ENCODE measurements at places on chromosomes 2 and 18.

- DNase-seq: no peak
Measured at GRCh38 chr2:56102098-56102497, 81.7 kb upstream of the CCDC85A start.

DNA sequence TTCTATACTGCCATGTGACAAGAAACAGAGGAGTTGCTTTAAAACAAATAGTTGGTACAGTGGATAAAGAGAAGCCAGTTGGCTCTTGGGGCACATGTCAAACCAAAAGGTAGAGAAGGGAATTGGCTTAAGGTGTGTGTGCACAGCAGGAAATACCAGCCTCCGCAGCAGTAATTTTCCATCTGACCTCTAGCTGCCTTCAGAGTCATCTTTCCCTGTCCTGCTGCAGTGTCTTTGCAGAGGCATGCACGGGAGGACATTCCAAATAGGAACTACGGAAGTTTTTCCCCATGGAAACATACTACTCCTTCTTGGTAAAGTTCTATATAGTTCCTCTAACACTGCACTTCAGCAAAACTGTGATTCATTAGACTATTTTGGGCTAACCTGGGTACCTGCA is 99.5 kb downstream of the RAB3GAP1 start:
- DNase-seq: no peak

GRCh38 chr2:129062146-129062912 is 743.7 kb upstream of the HS6ST1 start:
- no peak for DNase-seq

DNA sequence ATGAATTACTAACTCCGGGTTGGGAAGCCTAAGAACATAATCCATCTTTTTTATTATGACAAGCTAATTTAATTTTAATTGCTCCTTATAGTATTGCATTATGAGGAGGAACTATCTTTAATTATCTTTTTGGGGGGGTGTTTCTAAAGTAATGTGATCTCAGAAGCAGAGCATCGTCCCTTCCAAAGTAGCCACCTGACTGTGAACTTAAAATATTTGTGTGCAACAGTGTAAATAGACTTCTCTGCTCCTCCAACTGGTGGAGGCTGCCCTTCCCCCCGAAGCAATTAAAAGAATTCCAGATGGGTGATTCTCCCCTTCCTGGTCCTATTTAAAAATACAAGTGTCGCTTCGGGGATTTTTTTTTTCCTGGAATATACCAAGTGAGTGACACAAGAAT is 55.7 kb downstream of the TCF7L1 start:
- DNase-seq: no peak

DNA sequence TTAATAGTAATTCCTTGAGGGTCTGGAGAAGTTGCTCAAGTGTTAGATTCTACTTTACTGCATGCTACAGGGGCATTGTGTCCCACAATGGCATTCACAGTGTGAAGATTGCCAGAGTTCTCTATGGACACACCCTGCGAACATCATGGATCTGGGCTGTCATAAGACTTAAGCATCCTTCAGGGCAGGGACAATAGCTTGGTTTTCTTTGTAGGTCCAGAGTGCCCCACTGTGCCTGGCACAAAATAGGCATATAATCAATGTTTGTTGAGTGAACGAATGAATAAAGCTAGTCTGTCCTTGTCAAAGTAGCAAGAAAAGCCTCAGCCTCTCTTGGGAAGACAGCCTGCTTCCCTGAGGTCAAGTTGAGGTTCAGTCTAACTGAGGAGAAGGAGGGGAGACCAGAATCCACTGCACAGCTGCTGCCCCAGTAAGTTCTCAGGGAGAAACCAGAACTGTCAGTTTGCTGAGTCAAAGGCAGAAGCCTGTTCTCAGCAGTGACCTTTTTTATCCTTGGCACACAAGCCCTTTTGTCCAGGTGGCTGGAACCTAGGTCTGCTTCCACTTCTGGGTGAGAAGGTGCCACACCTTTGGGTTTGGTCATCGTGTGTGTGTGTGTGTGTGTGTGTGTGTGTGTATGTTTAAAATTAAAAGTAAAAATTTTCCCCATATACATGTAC is 15.0 kb downstream of the INPP4A start:
- DNase-seq: no peak

DNA sequence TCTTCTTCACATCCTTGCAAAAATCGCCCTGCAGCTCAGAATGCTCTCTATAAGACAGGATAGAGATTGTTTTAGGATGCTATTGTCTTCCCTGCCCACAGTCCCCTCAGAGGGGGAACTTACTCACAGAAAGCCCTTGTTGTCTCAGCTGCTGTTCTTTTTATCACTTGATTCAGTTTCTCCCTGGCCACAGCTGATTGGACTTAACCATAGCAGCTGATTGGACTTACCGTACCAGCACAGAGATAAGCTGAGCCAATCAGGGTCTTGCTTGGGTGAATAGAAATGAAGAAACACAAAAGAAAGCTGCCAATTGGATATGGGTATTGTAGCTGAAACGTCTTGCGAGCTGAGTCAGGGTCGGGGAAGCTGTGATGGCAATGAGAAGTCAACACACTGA is 194.2 kb upstream of the MEX3C start:
- no peak for DNase-seq

DNA sequence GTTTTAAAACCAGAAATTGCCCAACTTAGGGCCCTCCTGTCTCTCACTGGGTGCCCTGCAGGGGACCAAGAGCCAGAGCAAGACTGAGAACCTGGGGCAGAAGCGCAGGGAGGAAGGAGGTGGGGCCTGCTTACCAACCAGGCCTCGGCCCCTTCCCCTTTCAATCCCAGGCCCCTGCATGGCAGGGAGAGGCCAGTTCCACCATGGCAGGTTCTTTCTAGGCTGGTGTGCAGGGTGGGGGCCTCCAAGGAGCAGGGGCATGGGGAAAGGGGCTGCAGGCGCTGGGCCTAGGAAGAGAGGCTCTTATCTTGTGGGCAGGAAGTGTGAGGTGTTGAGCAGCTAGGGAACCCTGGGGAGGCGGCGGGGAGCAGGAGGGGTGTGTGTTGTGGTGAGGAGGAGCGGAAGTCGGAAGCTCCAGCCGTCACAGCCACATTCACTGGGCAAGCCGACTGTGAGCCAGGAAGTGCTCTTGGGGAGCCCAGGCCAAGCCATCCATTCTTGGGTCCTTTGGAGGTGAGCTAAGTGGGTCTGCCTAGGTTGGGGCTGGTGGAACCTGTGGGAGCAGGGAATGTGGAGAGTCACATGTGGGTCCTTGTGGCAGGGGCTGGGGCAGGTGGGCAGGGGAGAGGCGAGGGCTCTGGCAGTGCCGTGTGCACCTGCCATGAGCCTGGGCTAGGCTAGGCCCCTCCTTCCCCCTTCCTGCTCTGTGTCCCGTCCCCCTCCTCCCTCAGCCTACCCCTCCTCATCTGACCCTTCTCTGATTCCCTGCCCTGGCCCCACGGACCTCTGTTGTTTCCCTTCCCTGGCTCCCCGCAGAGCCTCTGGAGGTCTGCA is at the start of gene PSD4:
Gene PSD4, plus strand, starts transcription at position 430 of the 834 bp plus-strand sequence. CDS start 8,486 bp downstream, outside the sequence.
- DNase-seq: peak; percentile 78

DNA sequence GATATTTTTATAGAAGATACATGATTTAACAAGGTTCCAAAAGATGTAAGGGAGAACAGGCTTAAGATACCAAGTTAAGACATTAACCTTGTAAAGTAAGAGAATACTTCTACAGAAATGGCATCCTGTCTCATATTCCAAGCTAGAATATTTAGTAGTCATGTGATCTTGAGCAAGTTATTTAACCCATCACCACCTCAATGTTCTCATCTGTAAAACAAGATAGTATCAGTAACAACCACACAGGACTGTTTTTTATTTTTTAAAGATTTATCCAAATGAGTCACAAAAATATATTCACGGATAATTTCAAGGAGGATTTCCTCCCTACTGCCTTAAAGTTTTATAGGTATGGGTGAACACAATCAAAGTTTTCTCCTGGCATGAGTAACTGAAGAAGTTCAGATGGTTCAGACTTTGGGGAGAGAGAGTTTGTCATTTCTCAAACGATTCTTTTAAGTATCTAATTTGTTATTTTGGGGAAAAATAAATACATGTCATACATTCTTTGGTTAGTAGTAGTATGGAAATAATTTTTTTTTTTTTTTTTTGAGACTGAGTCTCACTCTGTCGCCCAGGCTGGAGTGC is 25.9 kb downstream of the ROCK1 start:
- no peak for DNase-seq

GRCh38 chr2:99431587-99432275 is 58.1 kb downstream of the REV1 start:
- DNase-seq: no peak

- peak; percentile 57 for DNase-seq
Measured at GRCh38 chr2:162123806-162124758, 28.0 kb downstream of the GCG start.

DNA sequence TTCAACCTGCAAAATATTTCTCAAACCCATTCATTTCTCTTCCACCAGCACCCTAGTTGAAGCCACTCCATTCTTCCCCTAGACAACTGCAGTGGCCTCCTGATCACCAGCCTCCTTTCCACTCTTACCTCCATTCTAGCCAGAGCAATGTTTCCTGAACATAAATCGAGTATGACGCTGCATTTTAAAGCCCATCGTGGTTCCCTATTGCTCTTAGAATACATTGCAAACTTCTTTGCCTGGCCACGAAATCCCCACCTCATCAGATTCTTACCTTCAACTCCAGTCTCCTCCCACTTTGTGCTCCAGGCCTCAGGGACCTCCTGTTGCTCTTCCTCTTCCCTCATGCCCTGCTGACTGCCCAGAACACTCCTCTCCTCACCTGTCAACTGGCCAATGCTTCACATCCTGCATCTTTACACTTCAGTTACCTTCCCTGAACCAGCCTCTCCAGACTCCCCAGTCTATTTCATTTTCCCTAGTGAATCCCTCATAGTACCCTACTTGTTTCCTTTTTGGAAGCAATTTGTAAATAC is 176.5 kb upstream of the CTAGE1 start:
- DNase-seq: no peak

- DNase-seq: no peak
Measured at GRCh38 chr2:19000776-19001175, 357.6 kb downstream of the OSR1 start.

DNA sequence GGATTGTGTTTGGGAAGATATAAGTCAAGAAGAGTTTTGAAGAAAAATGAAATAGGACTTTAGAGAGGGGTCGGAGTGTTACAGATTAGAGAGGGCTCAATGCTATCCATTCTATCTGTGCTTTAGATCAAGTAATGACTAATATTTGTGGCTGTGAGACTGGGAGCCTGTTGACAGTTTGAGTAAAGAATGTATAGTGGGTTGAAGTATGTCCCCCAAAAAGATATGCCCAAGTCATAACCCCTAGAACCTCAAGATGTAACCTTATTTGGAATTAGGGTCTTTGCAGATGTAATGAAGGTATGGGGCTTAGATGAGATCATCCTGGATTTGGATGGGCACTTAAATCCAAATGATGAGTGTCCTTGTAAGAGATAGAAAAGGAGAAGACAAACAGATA is 55.3 kb upstream of the SERPINE2 start:
- no peak for DNase-seq

DNA sequence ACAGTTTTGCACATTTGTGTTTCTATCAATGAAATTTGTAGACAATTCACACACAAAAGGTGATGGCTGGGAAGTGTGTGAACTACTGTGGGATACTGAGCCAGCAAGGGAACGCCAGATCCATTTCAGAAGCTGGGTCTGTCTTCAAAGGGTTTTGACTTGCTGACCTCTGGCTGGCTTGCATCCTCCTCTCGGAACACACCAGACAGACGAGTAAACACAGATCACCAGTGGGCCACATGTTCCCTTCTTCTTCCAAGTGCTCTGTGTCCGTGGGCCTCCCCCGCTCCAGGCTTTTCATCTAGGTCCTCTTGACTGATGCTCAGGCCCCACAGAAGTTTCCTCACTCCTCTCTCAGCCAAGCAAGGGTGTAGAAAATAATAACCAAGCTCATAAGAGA is 122.2 kb upstream of the OSR1 start:
- no peak for DNase-seq

DNA sequence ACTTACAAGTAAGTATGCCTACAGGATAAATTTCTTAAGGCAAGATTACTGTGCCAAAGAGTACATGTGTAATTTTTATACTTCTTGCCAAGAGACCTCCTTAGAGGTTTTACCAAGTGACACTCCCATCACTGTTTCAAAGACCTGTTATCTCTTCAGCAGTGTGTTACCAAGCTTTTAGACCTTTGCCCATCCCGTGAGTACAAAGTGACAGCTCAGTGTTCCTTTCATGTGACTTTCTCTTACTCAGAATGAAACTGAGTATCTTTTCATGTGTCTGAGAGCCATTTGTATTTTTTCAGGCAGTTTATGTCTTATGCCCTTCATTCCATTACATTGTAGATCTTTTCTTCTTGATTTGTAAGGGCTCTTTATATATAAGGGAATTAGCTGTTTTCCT is 287.5 kb upstream of the SALL3 start:
- DNase-seq: no peak

DNA sequence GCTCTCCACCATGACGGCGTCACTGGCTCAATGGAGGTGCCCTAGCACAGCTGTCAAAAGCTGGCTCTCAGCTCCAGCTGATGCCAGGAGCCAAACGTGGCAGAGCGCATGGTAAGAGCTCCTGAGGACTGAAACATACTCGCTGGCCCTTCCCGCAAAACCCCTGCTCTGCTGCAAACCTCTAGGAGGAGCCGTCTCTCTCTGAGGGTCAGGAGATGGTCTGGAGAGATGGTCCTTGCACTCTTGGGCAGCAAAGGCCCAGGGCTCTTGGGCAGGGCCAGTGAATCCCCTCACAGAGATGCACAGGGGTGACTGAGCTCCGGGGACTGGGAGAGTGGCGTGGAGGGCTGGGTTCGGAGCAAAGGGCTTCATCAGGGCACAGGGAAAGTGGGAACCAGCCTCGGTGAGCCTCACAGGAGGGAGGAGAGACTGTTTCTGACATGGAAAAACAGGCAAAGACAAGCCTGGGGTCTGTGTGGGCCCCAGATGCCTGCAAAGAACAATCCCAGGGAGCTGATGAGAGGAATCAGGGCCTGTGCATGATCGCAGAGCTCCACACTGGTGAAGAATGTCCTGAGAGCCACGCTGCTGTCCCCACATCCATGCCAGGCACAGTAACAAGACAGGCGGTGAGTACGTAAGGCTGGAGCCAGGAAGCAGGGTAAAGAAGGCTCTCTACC is 17.2 kb downstream of the SNORC start:
- DNase-seq: no peak

DNA sequence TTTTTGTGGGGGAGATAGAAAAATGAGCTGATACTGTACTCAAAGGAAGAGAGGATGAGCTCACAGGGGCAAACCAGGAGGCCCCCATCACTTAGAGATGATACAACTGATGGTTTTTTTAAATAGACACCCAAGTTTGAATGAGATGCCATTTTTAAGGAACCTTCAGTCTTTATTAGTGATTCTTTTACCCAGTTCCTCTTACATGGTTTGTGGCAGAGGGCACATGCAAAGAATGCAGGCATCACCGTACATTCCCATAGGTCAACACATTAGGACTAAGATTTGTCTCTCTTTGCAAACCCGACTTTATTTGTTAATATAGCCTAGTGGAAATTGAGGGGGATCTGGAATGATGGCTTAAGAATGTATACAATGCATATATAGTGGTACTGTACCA is 250.9 kb downstream of the ASXL3 start:
- no peak for DNase-seq
